Left lobe of liver (tissue), 2 donors: ENCODE measurements at places on chromosomes 13 and 19. TPM values are rescaled to one million over a fixed set of nuclear protein-coding genes. Genes with fewer than 3 reads are reported as not detected.

GPR183 gene
- 0.70 TPM for total RNA-seq

KLK14 gene
- total RNA-seq, result not detected

KANK2 gene
- total RNA-seq, result 61.1 TPM

LRRC63 gene
- total RNA-seq, result 0.20 TPM

MYH14 gene
- total RNA-seq, result 70.5 TPM

PNMA8B gene
- 0.35 TPM for total RNA-seq

PIP5K1C gene
- 7.5 TPM for total RNA-seq

KCNRG gene
- total RNA-seq, result not detected

DNMT1 gene
- total RNA-seq, result 21.5 TPM

KLK5 gene
- not detected for total RNA-seq
